ENCODE measurements at places on chromosomes 16 and 17. TPM values are rescaled to one million over a fixed set of nuclear protein-coding genes. Genes with fewer than 3 reads are reported as not detected.
A peak's percentile ranks its signal among the peaks of the same experiment; 100 is the strongest.

Gene KRT31
- not detected for total RNA-seq

Gene CBFA2T3
- not detected for total RNA-seq

Gene FOXJ1
- total RNA-seq: not detected

Gene HIC1
- total RNA-seq: 0.59 TPM

Gene HS3ST2
- 0.17 TPM for total RNA-seq

DNA sequence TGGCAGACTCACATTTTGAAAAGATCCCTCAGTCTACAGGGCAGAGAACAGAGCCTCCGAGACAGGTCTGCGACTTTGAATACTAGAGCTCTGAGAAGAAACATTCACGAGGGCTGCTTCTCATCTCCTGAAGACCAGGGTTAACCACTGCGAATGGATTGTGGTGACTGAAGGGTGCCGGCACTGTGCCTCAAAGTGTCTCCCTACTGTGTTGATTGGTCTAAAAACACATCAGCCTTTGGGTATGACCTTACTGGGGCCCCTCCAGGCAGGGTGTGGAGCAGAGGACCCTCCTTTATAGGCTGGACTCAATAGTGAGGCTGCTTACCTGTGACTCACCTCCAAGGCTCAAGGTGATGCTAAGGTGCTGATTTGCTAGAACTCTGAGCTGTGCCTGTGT is 2.6 kb upstream of the LGALS9 start:
- H3K4me3 ChIP-seq: no peak overlapping the region
- no peak for DNase-seq
- H3K27me3 ChIP-seq: no peaks in the 10 kb centered on the region
- H3K36me3 ChIP-seq: peaks cover 6% of the 10 kb centered on the region

GRCh38 chr16:8996891-8997290 is 33.2 kb upstream of the USP7 start:
- H3K36me3 ChIP-seq: no peaks in the 10 kb centered on the region
- no peak overlapping the region for H3K4me3 ChIP-seq
- no peak for DNase-seq
- H3K27ac ChIP-seq: no peak overlapping the region

GRCh38 chr17:42285346-42286050 is 2.8 kb upstream of the STAT5A start:
- no peak overlapping the region for H3K27ac ChIP-seq
- H3K27me3 ChIP-seq: peaks cover 14% of the 10 kb centered on the region
- no peaks in the 10 kb centered on the region for H3K36me3 ChIP-seq
- no peak overlapping the region for H3K4me3 ChIP-seq
- DNase-seq: no peak

DNA sequence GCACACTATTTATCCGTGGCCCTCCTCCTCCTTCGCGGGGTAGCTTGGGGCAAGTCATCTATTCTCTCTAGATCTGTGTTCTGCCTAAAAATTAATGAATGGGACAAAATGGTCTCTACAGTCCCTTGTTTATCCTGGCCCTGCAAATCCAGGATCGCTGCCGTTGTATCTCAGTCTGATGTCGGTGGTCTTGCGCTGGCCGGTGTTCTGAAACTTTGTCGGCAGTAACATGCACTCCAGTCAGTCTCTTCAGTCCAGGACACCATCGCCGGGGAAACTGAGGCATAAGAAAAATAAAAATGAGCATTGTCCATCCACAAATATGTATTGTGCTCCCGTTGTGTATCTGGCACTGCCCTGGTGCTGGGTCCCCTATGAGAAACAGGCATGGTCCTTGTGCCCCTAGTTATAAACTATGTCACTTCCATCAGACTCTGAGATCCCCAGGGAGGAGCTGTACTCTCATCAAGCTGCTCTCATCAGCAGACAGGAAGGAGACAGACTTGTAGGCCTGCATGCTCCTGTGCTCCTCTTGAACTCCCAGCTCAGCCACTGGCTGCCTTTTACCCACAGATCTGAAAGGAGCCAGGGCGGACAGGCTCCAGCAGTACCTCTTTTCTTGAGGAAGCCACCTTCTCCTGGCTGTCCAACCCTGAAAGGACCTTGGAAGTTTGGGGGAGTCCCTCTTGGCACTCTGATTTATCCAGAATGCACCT is 13.7 kb upstream of the CA4 start:
- no peak for DNase-seq
- H3K4me3 ChIP-seq: peak overlapping the region; percentile 90
- H3K36me3 ChIP-seq: no peaks in the 10 kb centered on the region
- H3K27me3 ChIP-seq: no peaks in the 10 kb centered on the region
- H3K4me1 ChIP-seq: peaks cover 5% of the 10 kb centered on the region

DNA sequence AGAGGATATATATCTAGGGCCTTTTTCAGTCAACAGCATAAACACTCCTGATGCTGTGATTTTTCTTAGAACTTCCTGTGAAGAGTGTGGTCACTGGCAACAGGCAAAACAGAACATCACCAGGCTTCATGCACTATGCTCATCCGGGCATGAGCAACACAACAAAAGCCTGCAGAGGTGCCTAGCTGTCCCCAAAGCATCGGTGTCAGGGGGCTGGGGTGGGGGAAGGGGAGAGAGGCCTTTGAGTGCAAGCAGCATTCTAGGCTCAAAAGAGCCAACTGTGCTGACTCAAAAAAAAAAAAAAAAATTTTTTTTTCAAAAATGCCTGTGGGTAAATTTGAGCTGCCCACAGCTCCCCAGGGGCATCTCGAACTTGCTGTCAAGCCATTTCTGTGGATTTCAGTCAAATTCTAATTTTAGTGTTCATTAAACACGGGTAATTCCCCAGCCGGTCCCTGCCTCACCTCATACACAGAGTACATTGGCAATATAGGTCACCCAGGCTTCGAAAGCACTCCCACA is 194.6 kb upstream of the DYNLRB2 start:
- peaks cover 10% of the 10 kb centered on the region for H3K4me1 ChIP-seq
- no peak overlapping the region for H3K4me3 ChIP-seq
- no peaks in the 10 kb centered on the region for H3K27me3 ChIP-seq
- no peak overlapping the region for H3K27ac ChIP-seq
- H3K36me3 ChIP-seq: no peaks in the 10 kb centered on the region

GRCh38 chr16:85603203-85603755 is 9.8 kb upstream of the GSE1 start:
- peaks cover 9% of the 10 kb centered on the region for H3K36me3 ChIP-seq
- H3K4me3 ChIP-seq: no peak overlapping the region
- no peak overlapping the region for H3K27ac ChIP-seq
- no peak for DNase-seq
- no peaks in the 10 kb centered on the region for H3K4me1 ChIP-seq

DNA sequence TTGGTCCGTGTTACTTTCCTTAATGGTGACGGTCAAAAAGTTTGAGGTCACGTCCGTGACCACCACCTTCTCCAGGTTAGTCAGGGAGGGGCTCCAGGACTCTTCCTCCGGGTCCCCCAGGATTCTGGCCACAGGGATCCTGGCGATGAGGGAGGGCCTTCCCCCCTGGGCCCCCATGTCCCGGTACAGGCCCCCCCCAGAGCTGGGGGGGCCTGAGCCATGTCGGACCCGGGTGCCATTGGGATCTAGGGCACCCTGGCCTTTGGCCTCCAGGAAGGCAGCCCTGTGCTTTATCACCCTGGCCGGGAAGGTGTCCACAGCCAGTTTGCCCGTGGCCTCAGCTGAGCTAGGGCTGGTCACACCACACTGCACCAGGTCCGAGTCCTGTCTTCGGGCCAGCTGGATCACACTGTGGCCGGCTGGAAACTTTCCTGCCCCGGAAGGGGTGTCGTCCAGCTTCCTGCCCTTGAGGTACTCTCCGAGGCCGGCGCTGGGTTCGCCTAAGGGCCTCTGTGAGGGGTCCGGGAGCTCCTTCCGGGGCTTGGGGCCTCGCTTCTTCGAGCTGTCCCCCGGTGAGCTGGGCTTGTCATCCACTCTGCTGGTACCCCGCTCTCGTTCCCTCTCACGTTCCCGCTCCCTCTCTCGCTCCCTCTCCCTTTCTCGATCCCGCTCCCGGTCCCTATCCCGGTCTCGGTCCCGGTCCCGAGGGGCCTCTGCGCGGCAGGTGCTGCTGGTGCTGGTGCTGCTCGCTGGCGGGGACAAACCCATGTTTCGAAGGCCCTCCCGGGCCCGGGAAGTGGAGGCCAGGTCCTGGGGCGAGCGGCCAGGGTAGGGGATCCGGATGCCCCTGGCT is 2.0 kb downstream of the CBX8 start:
- H3K36me3 ChIP-seq: peaks cover 22% of the 10 kb centered on the region
- H3K27ac ChIP-seq: no peak overlapping the region
- H3K27me3 ChIP-seq: peaks cover 16% of the 10 kb centered on the region
- peaks cover 7% of the 10 kb centered on the region for H3K4me1 ChIP-seq
- H3K4me3 ChIP-seq: no peak overlapping the region
- DNase-seq: no peak

DNA sequence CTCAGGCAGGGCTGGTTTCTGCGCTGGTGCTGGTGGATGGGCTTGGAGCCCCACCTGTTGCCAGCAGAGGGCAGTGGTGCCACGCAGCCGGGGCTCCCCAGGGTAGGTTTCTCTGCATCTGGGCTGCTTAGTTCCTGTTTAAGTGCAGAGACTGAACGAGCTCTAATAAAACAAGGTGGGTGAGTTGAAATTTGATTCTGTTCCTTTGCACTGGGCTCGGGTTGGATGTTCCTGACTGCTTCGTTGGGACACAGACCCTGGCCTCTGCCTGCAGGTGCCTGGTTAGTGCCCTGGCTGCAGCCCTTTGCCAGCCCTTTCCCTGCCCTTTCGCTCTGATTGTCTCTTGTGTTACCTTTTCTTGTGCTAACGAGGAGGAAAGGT is 30.0 kb downstream of the TBCD start:
- DNase-seq: peak; percentile 81
- no peak overlapping the region for H3K27ac ChIP-seq
- H3K4me1 ChIP-seq: peaks cover 8% of the 10 kb centered on the region
- no peak overlapping the region for H3K4me3 ChIP-seq

GRCh38 chr17:45160447-45161287 is 1.0 kb upstream of the HEXIM2 start:
- DNase-seq: peak; percentile 55
- H3K36me3 ChIP-seq: peaks cover 36% of the 10 kb centered on the region
- no peaks in the 10 kb centered on the region for H3K27me3 ChIP-seq
- peak overlapping the region; percentile 99 for H3K27ac ChIP-seq
- peak overlapping the region; percentile 98 for H3K4me3 ChIP-seq

GRCh38 chr17:55601874-55602364 is 90.7 kb upstream of the SMIM36 start:
- H3K4me1 ChIP-seq: no peaks in the 10 kb centered on the region
- no peak overlapping the region for H3K27ac ChIP-seq
- no peaks in the 10 kb centered on the region for H3K36me3 ChIP-seq
- no peak overlapping the region for H3K4me3 ChIP-seq
- no peaks in the 10 kb centered on the region for H3K27me3 ChIP-seq
- DNase-seq: peak; percentile 57

Measured in MCF 10A (cell line).